ENCODE measurements at places on chromosomes 4 and X.

DNA sequence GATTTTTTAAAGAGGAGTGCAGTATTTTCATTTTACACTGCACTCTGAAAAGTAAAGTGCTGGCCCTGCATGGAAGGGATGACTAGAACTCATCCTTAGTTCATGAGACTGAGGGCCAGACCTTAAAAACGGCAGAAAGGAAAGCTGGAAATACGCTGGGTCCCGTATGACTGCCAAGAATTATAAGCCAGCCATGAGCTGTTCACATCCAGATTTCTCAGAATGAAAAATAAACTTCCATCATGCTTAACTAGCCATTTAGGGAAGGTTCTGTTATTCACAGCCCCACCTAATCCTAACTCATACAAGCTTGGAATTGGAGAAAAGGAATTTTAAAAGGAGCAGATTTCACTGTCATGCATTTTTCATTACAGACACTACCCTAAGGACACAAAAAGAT lies 894.4 kb downstream of the FAT4 start:
- no peak for DNase-seq

GRCh38 chr4:42710329-42710728 lies 53.4 kb upstream of the ATP8A1 start:
- DNase-seq: no peak

GRCh38 chr4:71107726-71108125 lies 114.3 kb downstream of the DCK start:
- no peak for DNase-seq

GRCh38 chr4:94339779-94340178 lies 2.9 kb downstream of the HPGDS start:
- no peak for DNase-seq

DNA sequence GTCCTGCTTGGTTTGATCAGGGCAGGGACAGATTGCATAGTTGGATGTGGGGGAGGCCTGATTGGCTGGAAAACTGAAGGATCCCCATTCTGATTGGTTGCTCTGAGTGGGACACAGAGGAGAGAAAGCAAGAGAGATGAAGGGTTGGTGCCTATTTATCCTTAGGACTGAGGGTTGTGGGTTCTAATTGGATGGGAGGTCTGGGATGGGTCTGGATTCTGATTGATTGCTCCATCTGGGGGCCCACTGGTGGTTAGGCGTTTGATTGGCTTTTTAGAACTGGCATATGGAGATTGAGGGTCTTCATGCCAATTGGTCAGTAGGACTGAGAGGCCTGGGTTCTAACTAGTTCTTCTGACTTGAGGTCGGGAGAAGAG lies 644 bp upstream of the EBP start:
- no peak for DNase-seq

DNA sequence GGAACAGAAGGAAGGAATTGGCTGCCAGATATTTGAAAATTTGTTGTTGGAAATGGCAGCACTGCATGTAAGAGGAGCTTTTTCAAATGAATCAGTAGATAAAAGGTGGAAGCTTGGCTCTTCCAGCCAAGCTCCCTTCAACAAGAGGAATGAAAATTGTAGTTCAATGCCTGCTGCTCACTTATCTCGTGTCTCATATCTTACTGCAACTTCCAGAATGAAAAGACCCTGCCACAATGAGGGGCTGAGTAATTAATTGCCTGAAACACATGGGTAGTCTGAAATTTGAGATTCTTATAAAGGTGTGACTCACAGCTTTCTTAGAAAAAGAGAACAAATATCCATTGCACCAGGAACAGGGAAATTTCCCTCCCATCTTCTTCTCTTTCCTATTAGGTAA lies 53.0 kb downstream of the HAND2 start:
- no peak for DNase-seq

GRCh38 chr4:1822568-1823544 lies 29.8 kb downstream of the FGFR3 start:
- DNase-seq: no peak

DNA sequence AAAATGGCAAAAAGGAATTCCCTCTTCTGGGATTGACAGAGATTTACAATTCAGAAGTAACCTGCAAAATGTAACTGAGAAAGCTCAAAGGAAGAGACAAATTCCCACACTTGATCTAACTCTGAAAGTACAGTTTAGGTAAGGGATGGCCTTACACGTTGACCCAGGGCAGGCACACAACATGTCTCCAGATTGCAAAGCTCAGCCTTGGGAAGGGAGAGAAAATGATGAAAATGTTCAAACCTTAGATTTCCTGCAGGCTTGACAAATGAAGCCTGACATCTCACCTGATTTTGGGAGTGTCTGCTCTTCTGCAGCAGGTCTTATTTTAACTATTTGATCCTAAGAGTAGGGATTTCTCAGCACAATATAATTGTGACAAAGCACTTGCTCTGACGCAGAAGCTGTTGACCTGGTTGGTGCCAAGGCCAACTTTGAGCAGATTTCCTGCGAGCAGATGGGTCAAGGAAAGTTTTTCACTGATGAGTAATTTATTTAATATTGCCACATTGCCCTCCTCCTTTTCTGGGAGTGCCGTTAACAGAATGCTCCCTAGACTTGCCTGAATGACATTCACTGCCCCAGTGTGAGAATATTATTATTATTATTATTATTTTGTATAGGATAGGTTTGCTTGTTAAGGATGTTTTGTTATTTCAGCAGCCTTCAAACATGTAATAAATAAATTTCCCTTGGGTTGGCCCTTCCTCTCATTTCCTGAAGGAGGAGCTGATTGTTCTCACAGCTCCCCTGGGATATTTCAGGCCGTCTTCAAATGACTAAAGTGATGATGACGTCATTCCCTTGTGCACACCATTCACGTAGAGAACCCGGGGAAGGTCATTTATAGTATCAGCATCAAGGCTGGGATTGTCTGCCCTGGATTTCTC lies 157.1 kb downstream of the VEGFC start:
- no peak for DNase-seq

- DNase-seq: no peak
Observed at GRCh38 chrX:100745806-100746537, 14.1 kb upstream of the SYTL4 start.

DNA sequence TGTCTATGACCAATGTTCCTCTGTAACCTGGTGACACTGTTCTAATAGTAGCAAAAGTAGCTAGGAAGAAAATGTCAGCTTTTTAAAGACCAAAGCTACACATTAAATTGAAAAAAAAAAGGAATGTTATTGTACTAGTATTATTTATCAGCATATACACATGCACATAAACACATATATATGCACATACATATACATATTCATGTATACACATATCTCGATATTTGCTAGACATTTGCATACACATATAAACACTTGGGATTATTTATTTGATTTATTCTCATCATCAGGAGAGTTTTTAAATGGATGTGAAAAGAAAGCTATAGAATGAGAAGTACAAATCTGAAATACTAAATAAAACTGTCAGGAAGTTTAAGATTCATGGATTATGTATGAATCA lies 21.3 kb upstream of the NEIL3 start:
- DNase-seq: no peak

DNA sequence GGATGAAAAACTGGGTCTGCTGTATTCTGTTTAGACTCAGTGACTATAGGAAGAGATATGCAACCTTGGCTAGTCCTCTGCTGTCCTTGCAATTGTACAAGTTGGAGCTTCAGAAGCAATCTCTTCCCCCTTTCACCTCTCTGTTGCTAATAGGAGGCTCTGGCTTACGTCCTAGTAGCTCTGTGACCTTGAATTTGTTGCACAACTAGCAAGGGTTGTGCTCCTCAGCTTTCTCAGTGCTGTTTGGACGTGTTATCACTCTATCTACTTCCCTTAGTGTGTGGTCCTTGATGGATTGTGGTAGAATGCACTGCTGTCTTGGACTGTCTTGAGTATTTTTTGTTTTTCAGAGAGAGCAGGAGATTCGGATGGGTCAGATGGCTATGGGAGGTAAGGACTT lies 3.4 kb upstream of the ITGB1BP2 start:
- DNase-seq: no peak

DNA sequence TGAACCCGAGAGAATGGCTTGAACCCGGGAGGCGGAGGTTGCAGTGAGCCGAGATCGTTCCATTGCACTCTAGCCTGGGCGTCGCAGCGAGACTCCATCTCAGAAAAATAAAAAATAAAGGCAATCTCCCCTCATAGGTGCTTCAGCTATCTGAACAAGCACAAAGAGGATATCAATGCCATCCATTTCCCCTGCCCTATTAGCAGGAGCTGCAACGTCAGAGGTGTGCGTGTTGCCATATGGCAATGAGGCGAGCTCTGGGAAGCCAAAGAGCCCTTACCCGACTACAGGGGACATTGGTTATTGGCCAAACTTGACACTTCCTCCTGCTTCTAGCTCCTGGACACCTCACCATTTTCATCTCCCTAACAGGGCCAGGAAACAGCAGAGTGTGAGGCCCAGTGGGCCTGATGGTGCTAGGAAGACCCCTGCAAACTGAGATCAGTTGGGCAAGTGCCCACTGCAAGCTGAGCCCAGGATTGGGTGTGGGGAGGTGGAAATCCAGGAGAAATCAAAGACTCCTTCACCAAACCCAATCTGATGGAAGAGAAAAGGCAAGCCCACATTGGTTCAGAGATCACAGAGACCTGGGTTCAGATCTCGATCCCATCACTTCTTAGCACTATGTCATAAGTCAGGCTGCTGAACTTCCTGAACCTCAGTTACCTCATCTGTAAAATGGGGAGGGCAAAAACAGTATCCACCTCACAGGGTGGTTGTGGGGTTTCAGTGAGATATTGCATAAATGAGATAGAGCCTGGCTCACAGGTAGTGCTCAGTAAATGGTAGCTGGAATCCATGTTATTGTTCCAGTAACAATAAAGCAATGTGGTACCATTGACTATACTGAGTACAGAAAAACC lies 21.2 kb downstream of the SLC25A5 start:
- no peak for DNase-seq

GRCh38 chr4:119172223-119172622 lies 36.6 kb downstream of the MYOZ2 start:
- DNase-seq: no peak

- DNase-seq: no peak
Observed at GRCh38 chrX:136192135-136192534, 44.8 kb downstream of the FHL1 start.

DNA sequence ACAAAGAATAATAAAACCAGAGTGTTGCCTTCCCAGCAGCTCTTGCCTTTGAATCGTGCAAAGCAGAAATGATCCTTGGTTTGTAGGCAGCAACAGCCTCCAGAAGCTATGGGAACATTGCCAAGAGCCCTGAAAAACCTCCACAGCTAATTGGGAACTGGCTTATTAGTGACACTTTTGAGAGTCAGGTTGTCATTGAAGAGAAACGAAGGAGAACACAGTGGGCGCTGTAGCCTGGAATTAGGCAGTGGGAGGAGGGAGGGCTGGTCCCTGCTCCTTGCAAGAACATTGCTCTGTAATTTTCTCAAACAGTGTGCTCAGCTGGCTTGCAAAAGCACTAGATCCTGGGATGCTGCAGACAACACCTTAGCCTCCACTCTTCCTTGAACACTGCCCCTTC lies 331.5 kb upstream of the EMCN start:
- DNase-seq: no peak

DNA sequence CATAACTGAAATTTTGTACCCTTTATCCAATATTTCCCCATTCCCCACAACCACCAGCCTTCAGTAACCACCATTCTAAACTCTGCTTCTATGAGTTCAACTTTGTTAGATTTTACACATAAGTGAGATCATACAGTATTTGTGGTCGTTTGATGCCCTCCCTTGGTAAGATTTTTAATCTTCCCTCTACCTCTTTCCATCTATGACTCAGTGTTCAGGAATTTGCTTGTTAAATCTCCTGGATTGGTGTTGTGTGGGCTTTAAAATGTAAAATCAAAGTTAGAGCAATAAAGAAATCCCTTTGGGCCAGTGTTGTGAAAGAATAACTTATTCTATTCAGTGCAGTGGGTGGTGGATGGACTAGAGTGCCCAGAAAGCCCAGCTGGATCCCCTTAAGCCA lies 37.4 kb downstream of the SLC16A2 start:
- DNase-seq: no peak

DNA sequence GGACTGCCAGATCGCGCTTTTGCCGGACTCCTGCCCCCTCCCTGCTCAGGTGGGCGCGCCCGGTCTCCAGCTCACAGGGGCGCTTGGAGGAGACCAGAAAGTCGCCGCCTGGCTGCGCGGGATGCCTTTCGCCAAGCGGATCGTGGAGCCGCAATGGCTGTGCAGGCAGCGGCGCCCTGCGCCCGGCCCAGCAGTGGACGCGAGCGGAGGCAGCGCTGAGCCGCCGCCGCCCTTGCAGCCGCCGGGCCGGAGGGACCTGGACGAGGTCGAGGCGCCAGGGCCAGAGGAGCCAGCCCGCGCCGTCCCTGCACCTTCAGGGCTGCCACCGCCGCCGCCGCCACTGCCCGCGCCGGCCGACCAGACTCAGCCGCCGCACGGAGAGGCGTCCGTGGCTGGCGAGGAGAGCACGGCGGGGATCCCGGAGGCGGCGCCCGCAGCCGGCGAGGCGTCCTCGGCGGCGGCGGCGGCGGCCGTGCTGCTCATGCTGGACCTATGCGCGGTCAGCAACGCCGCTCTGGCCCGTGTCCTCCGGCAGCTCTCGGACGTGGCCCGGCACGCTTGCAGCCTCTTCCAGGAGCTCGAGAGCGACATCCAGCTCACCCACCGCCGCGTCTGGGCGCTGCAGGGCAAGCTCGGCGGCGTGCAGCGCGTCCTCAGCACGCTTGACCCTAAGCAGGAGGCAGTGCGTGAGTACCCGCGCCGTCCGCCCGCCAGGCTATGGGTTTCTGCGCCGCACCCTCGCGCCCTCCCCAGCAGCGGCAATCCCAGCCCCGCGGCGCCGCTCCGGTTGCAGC lies 834 bp downstream of the NHS start:
- no peak for DNase-seq

- DNase-seq: no peak
Observed at GRCh38 chr4:38785041-38785790, 2.4 kb upstream of the TLR10 start.

DNA sequence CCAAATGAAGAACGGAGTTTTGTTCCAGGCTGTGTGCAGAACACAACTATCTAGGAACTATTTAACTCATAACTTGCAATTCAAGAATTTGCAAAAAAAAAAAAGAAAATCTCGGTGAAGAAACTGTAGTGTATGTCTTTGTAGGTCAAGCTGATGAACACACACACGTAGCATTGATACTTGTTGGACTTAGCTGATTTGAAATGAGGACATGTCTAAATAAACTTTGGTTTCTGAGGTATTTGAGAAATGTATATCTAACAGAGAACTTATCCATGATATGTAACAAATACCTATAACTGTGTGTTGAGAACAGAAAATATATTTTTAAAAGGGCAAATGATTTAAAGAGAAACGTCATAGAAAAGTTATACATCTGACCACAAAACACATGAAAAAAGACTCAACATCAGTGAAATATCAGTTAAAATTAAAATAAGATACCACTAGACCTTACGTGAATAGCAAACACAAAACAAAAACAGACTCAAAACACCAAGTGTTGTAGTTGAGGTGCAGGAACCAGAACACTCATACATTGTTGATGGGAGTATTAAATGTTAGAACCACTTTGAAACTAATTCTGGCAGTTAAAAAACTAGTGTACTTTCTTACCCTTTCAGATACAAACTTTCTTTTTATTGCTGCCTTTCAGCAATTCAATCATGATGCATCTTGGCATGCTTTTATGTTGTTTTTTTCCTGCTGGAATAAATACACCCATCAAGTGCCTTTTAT lies 1535.8 kb upstream of the PCDH10 start:
- DNase-seq: no peak

GRCh38 chr4:144621681-144622080 lies 24.3 kb upstream of the HHIP start:
- DNase-seq: no peak

GRCh38 chr4:180650273-180650672 lies 1592.9 kb upstream of the TENM3 start:
- DNase-seq: no peak
